ENCODE measurements at places on chromosomes 4 and X.

DNA sequence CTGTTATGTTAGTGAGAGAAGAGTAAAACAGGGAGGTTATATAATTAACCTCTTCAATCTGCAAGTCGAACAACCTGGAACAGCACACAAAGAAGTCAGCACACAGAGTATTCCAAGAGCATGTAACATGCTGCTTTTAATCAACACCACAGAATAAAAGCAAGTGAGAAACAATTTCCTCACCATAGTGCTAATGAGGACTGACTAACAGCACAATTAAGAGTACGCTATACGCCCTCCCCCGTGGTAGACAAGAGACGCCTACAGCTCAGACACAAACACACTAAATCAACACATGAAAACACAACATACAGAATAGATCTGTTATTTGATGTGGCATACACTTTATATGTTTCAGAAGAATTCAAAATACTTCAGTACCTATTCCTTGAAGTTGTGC, 103.0 kb downstream of the PPP3CA start:
- DNase-seq = no peak

DNA sequence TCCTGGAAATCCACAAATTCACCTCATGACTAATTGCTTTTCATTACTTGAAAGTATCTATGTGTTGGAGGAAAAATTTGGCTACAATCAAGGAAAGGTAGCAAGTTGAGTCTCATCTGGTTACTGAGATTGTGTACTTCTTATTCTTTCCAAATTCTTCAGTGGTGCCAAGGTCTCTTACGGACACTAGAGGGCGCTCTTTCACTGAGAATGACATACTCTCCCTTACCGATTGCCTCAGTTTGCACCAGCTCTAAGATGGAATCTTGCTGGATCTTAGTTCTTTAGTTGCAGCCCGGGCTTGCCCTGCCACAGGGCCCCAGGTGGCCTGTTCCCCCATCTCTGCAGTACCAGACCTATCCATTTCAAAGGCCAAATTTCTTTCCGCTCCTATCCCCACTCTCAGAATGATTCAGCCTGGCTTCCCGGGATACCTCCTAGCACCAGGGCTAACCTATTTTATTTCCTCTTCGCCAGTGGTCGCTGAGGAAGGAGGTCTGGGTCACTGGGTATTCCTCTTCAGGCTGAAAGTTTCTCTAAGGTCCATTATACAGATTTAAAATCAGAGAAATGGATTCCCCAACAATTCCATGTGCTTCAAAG, 24.6 kb upstream of the GPR50 start:
- no peak for DNase-seq

- no peak for DNase-seq
These were observed 114.2 kb downstream of the COMMD8 start for GRCh38 chr4:47349326-47349725.

GRCh38 chr4:78069859-78070258, 12.7 kb downstream of the FRAS1 start:
- no peak for DNase-seq

DNA sequence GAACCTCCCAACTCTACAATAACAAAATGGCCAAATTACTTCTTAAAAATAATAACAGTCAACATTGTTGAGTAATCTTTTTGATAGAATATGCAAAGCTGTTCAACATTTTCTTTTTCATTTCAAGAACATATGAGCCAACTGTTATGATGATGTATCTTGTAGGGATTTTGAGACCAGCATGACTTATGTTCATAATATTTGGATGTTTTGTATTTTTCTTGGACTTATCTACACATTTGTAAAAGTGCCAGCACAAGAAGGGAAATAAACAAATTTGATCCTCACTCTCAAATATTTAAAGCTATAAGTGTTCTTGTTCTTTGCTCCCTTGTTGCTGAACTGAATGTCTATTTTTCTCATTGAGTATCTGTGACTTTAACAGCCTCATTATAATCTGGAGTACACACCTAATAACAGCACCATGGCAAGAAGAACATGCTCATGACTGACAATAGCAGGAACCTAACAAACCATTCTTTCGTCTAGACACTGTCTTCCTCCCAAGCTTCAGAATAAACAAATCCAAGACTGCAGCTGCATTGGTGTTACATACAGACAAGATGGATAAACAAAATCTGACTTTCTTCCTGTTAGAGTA, 1049.7 kb downstream of the FAT4 start:
- no peak for DNase-seq

- DNase-seq = no peak
These were observed 285.3 kb upstream of the RASGEF1B start for GRCh38 chr4:81756973-81757372.

DNA sequence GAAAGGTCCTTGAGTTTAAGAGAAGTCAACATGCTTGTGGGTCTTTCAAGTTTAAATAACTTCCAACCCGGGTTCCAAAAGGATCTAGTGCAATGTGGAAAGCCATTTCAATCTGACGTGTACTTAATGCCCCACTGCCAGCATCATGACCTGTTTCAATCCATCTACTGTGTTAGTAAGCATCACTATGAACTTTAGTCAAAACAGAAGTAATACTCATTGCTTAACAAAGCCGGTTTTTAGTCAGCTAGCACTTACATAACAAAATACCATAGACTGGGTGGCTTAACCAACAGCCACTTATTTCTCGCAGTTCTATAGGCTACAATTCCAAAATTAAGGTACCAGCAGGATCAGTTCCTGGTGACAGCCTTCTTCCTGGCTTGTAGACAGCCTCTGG, 677.5 kb downstream of the DMD start:
- no peak for DNase-seq

DNA sequence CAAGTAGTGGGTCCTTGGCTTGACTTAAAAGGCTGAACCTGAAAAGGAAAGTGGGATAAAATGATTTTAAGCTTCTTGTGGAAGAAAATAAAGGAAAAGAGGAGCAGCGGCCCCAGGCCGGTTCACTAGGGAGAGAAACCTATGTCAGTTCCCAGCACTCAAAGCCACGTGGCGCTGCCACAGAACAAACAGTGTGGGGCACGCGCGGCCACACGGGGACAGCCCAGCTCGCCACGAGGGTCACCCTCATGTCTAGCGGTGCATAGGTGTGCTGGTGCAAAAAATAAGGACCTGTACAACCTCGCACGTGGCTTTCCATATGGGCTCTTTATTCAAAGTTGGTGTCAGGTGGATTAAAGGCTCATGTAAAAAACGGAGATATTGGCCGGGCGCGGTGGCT, 17.1 kb downstream of the MSANTD1 start:
- DNase-seq = no peak

DNA sequence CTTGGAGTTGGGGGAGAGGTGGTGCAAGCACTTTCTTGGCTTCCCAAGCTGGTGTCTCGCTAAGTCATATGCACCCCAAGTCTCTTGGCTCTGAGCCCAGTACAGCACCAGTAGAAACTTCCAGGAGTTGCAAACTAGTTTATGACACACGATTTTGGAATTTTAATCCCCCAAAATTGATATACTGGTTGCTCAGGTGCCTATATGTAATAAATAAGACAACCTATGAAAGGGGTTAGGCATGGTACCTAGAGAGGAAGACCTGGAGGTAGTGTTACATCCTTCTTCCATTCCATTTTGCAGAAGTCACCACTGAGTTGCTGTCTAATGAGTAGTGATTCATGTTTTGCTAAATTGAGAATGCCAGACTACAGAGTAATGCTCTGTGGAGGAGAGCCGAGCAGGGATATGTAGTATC, 4.3 kb upstream of the SLC4A4 start:
- DNase-seq = no peak

- no peak for DNase-seq
These were observed 12.2 kb downstream of the SMPX start for GRCh38 chrX:21745756-21746155.

DNA sequence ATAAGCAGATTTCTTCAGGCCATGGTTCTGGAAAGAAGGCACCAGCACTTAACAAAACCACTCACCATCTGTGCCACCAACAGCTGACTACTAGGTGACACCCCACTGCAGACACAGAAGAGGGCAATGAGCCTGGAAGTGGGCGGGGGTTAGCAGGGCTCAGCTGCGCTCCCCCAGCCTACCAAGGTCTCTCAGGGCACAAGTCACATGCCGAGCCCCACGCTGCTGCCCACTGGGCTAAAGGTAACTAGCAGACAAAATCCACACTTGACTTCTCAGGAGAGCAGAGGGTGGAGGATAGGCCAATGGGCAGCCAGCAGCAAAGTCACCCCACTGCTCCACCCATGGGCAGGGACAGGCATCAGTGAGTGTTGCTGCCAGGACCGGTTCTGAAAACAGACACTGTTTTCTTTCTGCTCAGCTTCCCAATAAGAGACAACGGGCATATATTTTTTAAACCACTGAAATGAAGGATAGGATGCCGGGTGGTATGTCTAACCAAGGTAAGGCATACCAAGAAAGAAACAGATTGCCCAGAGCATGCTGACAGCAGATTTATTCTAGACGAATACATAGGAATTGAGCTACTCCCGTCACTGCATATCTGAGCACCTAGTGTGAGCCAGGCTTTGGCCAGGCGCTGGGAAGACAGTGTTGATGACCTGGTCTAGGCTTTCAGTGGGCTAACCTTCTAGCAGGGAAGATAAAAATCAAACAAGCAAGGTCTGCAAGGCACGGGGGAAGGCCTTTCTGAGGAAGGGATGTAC, 20.1 kb downstream of the ACSL1 start:
- no peak for DNase-seq

- no peak for DNase-seq
These were observed 283.7 kb upstream of the GATB start for GRCh38 chr4:152044331-152045036.

DNA sequence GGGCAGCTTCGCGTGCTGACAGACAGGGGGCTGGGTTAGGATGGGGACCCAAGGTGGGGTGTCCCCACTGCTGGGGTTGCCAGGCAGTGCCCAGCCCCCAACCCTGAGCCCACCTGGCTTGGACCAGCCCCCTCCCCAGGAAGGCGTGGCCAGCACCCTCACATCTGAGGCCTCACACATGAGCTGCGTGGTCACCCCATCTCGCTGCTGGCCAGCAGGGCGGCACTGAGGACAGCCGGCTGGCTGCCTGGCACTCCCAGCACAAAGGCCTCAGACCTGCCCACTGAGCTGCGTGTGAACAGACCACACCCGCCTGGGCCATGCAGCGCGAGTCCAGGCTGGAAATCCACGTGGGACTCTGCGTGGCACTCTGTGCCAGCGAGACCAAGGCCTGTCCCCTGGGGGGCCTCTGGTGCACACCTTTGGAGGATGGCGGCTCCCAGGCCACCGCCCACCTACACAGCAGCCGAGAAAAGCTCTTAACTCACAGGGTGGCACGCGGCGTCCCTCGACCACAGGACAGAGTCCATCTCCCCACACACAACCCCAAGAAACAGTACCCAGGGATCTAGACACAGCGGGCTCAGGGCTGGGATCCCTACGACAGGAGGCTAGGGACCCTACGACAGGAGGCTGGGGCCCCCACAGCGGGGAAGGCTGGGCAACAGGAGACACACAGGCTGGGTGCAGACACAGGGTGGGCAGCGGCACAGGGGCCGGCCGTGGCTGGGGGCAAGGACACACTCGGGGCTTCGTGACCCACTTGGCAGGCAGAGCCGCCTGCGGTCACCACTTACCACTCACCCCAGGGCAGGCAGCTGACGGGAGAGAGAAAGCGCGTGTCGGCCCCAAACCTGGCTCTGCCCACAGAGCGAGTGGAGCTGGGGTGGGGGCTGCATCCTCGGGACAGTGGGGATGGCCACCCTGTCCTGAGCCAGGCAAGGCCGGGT, 9.8 kb downstream of the DGKQ start:
- DNase-seq = no peak

DNA sequence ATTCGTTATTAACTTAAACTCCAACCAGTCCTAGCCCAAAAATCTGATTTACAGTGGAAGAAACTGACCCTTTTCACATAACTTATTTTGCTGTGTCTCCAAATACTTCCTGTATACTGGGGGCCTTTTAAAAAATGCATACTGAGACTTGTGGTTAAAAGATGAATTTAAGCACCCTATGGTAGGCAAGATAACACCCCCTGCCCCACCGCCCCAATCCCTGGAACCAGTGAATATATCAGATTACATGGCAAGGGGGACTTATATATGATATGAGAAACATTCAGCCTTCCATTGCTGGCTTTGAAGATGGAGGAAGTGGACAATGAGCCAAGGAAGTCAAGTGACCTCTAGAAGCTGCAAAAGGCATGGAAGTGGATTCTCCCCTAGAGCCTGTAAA, 3.1 kb upstream of the CLCN3 start:
- DNase-seq = no peak

DNA sequence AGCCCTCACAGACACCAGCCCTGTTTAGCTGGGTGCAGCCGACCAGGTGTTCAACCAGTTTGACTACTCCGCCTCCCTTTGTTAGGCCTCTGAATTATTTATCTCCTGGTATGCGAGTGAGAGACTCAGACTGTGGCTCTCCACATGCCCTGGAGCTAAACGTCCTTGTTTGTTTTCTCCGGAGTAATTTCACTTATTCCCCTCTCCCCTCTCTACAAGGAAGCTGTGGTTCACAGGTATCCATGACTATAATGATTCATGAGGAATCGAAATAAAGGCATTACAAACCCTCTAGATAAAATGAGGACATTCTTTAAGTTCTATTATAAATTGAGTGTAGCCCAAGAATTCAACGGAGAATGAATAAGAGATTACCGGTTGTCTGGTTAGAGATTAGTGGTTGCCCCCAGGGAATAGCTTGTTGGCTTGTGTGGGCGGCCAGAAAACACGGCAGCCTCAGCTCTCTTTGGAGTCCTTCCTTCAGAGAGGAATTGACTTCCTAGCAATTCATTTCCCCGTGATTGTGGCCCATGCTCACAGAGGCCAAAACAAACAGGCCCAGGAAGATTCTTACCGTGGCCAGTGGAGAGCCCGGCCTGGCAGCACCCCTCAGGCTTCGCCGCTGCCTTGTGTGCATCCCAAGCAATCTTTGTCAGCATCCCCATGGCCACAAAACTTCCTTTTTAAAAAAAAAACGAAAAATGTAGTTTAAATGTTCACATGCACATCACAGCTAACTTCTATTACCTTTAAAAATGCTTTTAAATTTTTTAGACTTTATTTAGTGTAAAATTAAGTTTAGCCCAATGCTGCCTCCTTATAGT, 60.2 kb upstream of the CBR4 start:
- DNase-seq = no peak

DNA sequence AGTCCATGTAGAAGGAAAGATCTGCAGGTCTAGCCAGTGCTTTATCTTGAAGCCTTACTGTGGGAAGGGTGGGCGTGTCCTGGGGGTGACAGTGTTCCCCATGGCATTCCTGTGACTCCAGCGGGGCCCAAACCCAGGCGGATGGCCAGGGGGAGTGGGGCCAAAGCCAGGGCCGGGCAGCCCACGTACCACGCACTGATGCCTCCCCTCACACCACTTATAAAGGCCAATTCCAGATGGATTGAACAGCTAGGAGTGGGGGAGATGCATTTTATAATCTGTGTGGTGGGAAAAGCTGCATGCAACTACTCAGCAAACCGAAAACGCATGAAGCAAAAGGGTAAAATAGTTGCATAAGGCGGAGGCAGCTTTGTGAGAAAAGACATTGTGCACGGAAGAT, 36.4 kb downstream of the NELFA start:
- DNase-seq = no peak

DNA sequence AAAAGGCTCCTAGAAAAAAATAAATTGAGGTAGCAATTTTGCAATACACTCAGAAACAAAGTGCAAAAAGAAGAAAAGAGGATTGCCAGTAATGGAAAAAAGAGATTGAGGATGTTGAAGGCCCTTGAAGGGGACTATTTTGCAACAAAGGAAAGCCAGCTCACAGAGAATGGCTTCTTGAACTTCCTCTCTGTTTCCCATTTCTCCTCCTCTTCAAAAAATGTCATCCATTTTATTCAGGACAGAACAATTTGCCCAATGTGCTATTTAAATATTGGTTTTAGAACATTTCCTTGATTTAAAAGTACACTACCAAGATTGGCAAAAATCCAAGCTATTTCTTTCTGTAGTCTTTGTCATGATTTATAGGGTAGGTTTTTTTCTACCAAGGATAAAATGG, 60.2 kb downstream of the GASK1B start:
- no peak for DNase-seq

Data from left forelimb (tissue), 1 donor.